HS-27A (cell line): ENCODE measurements at places on chromosomes 7 and 10.

GRCh38 chr7:510782-511281 is 8.8 kb downstream of the PDGFA start:
- DNase-seq: no peak

DNA sequence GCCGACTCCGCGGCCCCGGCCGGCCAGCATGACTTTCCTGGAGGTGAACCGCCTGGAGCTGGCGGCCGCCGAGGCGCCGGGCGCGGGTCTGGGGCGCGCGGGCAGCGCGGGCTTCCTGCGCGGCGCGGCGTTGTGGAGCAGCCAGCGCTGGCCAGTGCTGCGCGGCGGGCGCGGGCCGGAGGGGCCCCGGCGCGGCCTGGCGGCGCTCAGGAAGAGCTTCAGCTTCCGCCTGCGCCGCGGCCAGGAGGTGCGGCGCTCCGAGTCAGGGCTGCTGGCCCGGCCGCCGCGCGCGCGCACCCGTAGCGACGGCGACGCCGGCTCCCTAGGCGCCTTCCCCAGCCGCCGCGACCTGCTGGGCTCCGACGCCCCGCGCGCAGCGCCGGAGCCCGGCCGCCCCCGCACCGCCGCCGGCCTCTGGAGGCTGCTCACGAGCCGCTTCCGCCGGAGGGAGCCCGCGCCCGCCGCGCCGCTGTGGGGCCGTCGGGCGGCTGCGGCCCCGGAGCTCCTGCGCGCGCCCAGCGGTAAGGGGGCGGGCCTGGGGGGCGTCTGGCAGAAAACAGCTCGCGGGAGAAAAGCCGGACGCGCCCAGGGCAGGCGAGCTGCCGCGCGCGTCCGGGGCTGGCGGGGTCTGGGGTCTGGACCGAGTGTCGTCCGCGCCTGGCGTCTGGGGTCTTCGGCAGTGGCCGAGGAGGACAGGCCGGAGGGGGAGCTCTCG is 29.0 kb downstream of the AGAP3 start:
- DNase-seq: no peak

DNA sequence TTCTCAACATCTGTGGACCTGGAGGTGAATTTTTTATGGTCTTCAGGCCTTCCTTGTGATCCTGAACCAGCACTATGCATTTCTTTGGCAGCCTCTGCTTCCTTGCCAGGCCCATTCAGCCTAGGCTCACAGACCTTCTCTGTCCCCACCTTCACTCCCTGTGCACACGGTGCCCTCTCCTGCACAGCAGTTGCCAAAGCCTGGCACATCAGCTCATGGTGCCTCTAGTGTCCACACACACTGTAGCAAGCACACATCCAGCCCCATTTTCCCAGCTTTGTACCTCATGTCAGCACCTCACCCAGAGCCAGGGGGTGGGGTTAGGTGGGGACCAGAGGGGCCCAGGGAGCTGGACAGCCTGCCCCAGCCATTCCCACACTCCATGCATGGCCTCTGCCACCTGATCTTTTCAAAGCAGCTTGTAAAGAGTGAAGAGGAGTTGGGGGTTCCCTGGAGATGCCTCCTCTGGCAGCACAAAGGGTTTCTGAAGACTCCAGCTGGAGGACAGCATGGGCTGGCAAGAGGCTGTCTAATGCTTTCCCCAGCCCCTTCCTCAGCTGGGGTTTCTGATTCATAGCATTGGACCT is 57.9 kb upstream of the TMEM72 start:
- DNase-seq: no peak

- no peak for DNase-seq
Measured at GRCh38 chr10:28090506-28090905, 91.6 kb upstream of the ODAD2 start.

DNA sequence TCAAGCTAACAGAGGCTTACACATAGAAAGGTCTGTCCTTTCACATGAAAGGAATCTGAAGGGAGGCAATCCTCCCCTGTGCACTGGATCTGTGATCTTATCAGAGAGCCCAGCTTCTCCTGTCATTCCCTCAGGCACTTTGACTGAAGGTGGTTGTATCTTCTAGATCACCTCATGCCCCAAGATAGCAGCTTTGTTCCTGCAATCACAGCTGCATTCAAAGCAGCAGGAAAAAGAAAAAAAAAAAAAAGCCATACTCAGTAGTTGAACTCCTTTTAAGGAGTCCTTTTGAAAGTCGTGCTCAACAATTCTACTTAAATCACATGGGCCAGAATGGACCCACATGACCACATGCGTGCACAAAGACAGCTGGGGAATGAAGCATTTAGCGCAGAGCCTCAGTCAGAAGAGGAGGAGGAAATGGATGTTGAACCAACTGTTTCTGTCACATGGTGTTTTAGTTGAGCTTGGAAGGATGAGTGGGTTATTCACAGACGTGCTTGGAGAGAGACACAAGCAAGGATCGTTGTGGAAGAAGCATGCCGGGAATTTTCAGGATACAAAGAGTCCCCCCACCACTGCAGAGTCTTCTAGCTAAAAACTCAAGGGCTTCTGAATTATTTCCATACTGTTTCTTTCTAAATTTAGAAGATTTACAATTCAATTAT is 13.0 kb upstream of the PFKP start:
- no peak for DNase-seq

GRCh38 chr7:122791959-122792545 is 89.3 kb upstream of the RNF148 start:
- DNase-seq: no peak

DNA sequence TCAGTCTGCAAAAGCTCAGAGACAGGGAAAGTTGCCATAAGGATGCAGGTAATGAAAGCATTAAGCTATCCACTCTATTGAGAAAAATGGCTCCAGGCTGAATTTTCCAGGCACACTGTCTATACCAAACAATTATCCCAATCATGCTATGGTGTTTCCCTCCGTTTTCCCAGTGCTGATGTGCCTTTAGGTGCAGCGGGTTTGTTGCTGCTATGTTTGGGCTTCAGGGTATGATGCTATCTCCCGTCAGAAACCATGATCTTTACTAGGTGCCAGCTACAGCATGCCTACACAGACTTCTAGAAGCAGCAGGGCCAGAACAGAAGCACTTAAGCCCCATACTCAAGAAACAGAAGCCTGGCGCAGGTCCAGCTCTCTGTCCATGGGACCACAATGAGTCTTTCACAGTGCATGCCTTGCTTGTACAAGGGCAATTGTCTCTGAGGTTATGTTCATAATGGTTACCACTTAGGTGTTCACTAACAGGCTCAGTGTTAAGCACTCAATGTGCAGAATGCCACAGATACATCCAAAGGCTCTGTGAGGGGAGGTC is 19.4 kb downstream of the STEAP1B start:
- no peak for DNase-seq

DNA sequence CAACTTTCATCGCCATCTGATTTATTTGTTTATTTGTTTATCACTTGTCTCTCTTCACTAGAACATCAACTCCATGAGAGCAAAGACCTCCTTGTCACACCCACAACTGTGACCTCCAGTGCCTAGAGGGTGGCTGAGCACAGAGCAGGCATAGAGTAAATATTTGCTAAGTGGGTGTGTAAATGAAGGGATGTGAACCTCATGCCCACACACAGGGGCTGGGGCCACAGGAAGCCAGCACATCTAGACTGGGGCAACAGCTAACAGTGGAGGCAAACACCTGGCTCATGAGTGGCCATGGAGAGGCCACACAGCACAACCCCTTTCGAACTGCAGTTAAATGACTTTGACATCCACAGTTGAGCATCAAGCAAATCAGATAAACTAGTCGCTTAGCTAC is 39.8 kb downstream of the AKR1B1 start:
- no peak for DNase-seq

DNA sequence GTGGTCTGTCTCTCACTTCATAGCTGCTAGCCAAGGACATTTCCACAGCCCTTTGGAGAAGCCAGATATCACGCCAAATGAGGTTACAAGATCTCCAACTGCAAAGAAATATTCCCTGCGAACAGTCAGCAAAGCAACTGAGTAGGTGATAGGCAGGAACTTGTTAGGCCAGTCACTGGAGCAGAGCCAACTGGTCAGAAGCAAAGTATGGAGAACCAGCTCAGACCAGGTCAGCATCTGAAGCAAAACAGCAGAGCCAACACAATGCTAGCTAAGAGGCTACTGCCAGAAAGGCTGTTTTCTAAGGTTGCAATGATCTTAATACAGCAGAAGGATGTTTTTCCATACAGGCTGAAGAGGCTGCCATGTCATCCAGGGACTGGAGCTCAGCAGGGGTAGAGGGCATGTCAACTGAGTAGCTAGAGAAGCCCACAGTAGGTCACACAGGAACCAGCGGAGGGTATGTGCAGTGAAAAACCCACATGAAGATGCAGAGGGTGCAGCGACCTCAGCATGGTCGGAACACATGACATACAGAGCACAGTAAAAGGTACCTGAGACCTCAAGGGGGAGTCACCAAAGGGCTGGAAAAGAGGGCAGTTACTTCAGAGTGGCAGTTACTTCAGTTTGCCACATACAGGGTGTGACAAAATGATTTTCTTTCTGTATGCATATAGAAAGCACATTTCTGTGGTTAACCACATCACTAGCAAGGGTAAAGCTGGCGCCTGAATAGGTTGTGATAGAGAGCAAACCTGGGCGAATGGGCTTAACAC is 8.9 kb downstream of the SEC31B start:
- no peak for DNase-seq

GRCh38 chr10:129568583-129569344 is 101.7 kb downstream of the MGMT start:
- no peak for DNase-seq

DNA sequence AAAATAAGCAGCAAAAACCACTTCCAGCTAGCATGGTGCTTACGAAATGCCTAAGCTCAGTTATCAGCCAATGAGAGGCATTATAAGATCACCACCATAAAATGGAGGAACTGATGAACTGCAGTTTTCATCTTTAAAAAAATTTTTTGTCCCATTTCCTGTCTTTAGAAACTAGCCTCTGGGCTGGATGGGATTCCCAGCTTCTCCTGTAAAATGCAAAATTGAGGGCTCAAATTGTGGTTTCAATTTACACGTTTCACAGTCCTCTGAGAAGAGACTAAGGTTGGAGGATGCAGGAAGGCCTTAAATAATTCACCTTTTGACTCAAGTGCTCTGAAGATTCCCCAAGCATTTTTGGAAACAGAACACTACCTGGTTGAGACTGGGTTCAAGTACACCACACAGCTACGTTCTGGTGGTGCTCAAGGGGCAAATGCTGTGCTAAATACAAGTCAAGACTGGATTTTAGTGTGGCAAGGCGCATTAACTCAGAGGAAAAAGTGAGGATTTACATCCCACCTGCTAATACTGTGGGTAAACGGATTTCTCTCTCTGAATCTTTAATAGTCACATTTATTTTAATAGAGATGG is 951 bp downstream of the ZNF25 start:
- DNase-seq: no peak

DNA sequence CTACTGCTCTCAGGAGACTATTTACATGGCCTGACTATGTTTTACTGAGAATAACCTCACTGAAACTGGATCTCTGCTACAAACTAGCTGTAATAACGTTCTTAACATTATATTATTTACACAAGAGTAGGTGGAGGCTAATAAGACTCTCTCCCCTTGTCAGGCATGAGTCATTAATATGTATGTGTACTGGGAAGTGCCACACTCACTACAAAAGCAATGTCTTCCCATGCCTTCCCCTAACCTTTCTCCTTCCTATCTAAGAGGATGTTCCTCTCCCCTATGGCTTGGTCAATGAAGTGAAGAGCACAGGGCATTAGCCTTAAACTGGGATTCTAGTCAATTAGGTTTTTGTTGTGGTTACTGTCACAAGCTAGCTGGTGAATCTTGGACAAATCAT is 147.9 kb downstream of the DGKB start:
- no peak for DNase-seq

GRCh38 chr10:29807163-29807806 is 172.5 kb upstream of the SVIL start:
- DNase-seq: no peak

DNA sequence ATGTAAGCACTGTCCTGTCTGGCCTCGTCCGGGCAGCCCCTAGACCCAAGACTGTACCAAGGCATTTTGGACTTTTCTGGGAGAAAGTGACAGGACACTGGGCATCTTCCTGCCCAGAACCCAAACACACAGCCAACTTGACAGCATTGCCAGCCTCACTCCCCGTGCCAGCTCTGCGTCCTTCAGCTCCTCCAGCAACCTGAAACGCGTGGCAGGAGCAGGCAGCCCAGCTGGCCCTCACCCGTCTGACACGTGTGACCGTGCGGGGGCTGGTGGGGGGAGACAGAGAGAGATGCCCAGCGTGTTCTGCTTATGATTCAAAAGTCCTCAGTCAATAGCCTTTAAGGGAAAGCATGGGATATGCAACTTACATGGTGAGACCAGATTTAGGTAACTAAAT is 50.3 kb upstream of the SLC29A3 start:
- no peak for DNase-seq

GRCh38 chr10:114215033-114215432 is 24.0 kb upstream of the VWA2 start:
- DNase-seq: no peak

- DNase-seq: no peak
Measured at GRCh38 chr7:69130396-69130795, 467.9 kb upstream of the AUTS2 start.

- DNase-seq: no peak
Measured at GRCh38 chr7:12322284-12322902, 81.3 kb downstream of the VWDE start.

- no peak for DNase-seq
Measured at GRCh38 chr10:6396226-6396625, 183.8 kb downstream of the PRKCQ start.

- DNase-seq: no peak
Measured at GRCh38 chr10:72204724-72205123, 11.1 kb upstream of the ANAPC16 start.

- DNase-seq: no peak
Measured at GRCh38 chr7:972676-973309, 2.6 kb downstream of the COX19 start.

DNA sequence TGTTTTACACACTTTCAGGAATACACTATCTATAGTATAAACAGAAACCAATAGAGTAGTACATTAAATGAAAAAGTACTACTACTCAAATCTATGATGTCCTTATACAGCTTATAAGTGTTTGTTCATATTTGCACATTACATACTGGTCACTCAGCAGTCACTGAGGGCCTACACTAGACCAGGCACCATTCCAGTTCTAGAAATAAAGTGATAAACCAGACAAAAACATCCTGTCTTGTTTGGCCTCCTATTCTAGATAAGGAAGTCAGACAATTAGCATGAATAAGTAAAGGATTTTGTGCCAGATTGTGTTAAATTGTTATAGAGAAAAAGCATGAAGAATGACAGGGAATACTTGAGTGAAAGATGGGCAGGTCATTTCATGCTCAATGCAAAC is 219.0 kb downstream of the CRPPA start:
- DNase-seq: no peak

DNA sequence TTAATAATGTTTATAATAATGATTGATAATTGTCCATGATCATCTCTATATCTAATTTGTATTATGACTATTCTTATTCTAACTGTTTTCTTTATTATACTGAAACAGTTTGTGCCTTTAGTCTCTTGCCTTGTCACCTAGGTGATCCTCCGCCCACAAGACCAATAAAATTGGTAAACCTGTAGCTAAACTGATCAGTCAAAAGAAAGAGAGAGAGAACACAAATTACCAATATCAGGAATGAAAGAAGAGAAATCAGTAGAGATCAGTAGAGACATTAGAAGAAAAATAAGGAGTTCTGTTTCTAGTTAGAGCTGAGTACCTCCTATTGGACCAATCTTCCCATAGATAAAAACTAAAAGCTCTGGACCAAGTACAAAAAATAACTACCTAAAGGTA is 6.1 kb upstream of the COA1 start:
- DNase-seq: no peak

GRCh38 chr10:1600861-1601260 is 136.5 kb downstream of the ADARB2 start:
- DNase-seq: no peak
